ENCODE measurements at places on chromosomes 4 and X. TPM values are rescaled to one million over a fixed set of nuclear protein-coding genes. Genes with fewer than 3 reads are reported as not detected.

DNA sequence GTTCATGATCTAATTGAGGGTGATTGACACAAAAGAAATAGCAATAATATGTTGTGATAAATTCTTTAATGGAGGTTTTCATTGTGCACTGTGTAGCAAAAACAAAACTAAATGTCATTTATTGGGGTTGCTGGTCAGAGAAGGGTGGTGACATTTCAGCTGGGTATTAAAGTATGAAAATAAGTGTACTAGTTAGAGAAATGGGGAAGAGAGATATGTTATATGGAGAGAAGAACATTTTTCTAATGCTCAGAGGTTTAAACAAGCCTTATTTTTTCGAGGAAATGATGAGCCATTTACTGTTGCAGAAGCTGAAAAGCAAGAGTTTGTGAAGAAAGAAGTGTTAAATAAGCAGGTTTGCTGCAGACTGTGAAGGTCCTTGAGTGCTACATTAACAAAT, 142.7 kb upstream of the PAQR3 start:
- H3K27ac ChIP-seq, result no peak overlapping the region
- H3K4me3 ChIP-seq, result no peak overlapping the region
- no peaks in the 10 kb centered on the region for H3K36me3 ChIP-seq

DNA sequence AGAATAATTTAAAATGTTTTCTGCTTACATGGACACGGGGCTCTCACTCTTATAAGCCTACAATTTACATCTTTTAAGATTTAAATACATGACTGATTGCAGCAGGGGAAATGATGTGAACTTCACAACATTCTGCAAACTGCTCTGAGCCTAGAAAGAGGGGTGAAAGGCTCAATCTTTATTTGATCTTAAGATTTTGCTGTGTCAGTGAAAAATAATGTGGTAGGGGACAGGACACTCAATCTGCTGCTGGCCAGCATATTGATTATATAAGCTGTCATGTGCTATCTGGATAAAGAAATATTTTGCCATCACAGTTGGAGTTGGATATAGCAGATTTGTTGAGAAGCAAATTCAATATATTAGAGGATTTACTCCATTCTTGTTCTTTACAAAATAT, 2210.5 kb downstream of the PCDH7 start:
- DNase-seq, result no peak
- H3K4me1 ChIP-seq, result peaks cover 18% of the 10 kb centered on the region
- H3K4me3 ChIP-seq, result no peak overlapping the region
- H3K27ac ChIP-seq, result no peak overlapping the region
- H3K27me3 ChIP-seq, result no peaks in the 10 kb centered on the region

DNA sequence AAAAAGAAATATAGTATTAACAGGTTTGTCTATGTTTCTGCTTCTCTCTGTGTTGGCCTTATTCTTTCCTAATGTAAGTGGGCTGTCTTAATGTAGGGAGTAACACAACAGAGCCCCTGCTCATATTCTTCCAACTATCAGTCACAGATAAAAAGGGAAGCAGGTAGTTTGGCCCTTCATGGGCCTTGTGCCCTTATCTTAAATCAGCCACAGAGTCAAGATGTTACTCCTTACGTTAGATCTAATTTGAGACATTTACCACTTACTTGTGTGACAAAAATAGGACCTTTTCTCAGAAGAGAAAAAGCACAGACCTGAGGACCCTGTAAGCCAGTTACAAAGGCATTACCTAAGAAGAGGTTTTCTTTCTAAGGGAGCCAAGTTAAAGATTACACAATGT, 589.0 kb downstream of the GRXCR1 start:
- DNase-seq, result no peak
- H3K36me3 ChIP-seq, result no peaks in the 10 kb centered on the region
- H3K27ac ChIP-seq, result no peak overlapping the region
- no peak overlapping the region for H3K4me3 ChIP-seq
- H3K27me3 ChIP-seq, result no peaks in the 10 kb centered on the region

GRCh38 chrX:48785540-48786214, 713 bp upstream of the GATA1 start:
- H3K27me3 ChIP-seq, result peaks cover 39% of the 10 kb centered on the region
- H3K4me1 ChIP-seq, result no peaks in the 10 kb centered on the region
- H3K36me3 ChIP-seq, result no peaks in the 10 kb centered on the region
- H3K4me3 ChIP-seq, result no peak overlapping the region
- DNase-seq, result no peak

DNA sequence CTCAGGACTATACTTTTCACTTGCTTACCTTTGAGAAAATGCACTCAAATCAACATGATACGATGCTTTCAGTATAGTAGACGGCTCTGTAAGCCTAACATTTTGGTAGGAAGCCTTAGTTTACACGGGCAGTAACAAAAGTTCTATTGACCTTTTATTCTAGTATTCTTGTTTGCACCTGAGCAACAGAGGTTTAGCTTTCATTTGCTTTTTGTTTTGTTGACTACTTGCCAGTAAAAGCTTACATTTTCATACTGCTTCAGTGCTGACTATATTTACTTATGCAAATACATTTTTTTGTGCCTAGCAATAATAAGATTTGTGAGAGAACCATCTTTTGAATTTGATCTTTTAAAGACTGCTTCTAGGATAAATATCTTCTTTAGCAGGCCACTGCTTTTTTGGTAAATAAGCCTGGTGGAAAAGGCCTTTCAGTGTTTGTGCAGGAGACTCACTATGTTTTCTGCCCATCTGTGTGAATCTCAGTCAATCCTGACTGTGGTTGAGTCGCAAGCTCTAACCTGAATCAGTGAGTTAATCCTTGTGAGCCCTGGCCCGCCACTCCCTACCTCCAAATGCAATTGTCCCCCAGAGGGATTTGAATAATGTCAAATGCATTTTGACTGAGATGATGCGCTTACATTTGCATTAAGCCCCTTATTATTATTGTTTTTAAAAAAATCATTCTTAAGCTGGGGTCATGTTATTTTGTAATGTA, 21.9 kb downstream of the FHIP1A start:
- H3K27me3 ChIP-seq, result no peaks in the 10 kb centered on the region
- peak overlapping the region; percentile 15 for H3K27ac ChIP-seq
- DNase-seq, result no peak
- no peak overlapping the region for H3K4me3 ChIP-seq

GRCh38 chr4:100162027-100162685, 28.1 kb downstream of the DDIT4L start:
- DNase-seq, result no peak
- no peaks in the 10 kb centered on the region for H3K36me3 ChIP-seq
- H3K27me3 ChIP-seq, result no peaks in the 10 kb centered on the region
- H3K4me3 ChIP-seq, result no peak overlapping the region
- no peak overlapping the region for H3K27ac ChIP-seq
- no peaks in the 10 kb centered on the region for H3K4me1 ChIP-seq

DNA sequence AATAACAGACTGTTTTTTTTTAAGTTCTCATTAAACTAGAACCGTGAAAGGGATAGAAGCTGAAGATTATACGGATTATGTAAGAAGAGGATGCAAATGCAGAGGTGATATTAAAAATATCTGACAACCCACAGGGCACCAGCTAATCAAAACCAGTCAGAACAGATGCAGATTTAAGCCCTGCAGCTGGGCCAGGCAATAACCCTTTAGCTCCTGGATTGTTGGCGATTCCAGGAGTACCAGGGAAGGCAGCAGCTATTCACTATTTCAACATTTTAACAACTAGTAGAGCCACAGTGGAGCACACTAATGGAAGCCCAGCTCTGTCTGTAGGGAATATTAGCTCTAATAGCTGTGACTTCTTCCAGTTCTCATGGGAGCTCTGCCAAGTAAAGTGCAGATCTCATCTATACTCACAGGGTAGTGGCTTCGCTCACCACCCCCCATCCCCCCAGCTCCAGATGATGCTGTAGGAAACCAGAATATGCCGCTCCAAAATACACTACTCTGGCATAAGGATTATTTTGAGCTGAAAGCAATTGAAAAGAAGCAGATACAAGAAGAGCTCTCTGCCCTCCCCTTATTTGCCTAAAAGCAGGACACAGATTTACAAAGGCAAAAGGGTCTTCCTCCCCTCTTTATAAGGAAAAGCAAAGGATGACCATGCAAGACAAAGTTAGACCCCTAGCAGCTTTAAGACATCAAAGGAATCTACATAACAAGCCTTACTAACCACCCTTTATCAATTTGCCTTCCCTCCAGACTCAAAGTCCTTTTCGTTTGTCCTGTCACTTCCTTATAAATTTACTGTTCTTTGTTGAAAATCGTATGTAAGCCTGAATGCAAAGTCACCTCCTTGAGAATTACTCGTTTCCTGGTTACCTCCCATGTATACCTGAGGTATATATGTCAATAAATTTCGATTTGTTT, 13.7 kb downstream of the SCD5 start:
- peak overlapping the region; percentile 52 for H3K27ac ChIP-seq
- H3K4me1 ChIP-seq, result peaks cover 45% of the 10 kb centered on the region
- DNase-seq, result peak; percentile 46
- H3K4me3 ChIP-seq, result peak overlapping the region; percentile 53

- H3K4me3 ChIP-seq, result no peak overlapping the region
- no peak overlapping the region for H3K27ac ChIP-seq
- peaks cover 9% of the 10 kb centered on the region for H3K4me1 ChIP-seq
- no peaks in the 10 kb centered on the region for H3K36me3 ChIP-seq
- no peaks in the 10 kb centered on the region for H3K27me3 ChIP-seq
Measured at GRCh38 chr4:64584125-64584524, 174.9 kb upstream of the TECRL start.

GRCh38 chrX:110089656-110090403, 86.9 kb downstream of the TMEM164 start:
- DNase-seq, result no peak
- H3K27ac ChIP-seq, result no peak overlapping the region
- H3K4me3 ChIP-seq, result peak overlapping the region; percentile 66
- H3K36me3 ChIP-seq, result peaks cover 8% of the 10 kb centered on the region

DNA sequence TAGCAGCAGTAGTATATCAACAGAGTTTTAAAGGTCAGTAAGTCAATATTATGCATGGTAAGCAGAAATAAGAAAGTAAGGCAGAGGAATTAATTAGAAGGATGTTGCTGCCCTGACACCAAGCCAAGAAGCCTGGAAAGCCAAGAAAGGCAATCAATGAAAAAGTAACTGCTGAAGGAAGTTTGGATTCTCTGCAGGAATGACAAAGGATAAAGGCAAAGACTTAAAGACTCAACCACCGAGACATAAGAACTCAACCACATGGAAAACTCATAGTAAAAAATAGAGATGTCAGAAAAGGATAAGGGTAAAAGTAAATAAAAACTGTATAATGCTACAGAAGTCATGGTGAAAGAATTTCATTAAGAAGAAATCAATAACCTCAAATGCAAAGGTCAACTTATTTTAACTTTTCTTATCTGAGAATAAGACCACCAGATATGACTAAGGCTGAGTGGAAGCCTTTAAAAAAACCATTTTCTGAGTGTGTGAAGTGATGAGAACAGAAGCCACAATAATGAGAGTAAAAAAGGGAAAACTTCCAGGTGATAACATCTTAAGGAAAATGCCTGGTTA, 55.2 kb downstream of the NEK1 start:
- H3K27ac ChIP-seq, result no peak overlapping the region
- peaks cover 28% of the 10 kb centered on the region for H3K36me3 ChIP-seq
- no peak overlapping the region for H3K4me3 ChIP-seq
- no peaks in the 10 kb centered on the region for H3K4me1 ChIP-seq
- no peak for DNase-seq

DNA sequence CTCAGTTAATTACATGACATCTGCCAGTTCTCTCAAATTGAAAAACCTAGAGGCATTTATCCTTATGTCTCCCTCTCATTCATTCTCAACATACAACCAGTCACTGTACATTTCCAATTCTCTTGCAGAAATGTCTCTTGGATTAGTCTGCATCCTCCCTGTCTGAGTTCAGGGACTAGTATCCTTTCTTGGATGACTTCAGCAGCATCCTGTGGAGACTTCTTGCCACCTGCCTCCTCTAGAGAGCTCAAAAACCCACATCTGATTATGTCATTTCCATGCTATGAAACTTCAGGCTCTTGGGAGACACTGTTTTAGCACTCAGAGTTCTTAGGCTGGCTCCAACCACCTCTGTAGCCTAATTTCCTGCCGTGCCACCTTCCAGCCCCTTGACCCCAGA, 515.1 kb upstream of the DIPK2B start:
- peaks cover 49% of the 10 kb centered on the region for H3K27me3 ChIP-seq
- no peaks in the 10 kb centered on the region for H3K36me3 ChIP-seq
- peaks cover 12% of the 10 kb centered on the region for H3K4me1 ChIP-seq

GRCh38 chrX:16199343-16199742, 32.1 kb downstream of the MAGEB17 start:
- H3K36me3 ChIP-seq, result no peaks in the 10 kb centered on the region
- H3K27me3 ChIP-seq, result peaks cover 28% of the 10 kb centered on the region
- no peak overlapping the region for H3K4me3 ChIP-seq
- no peak for DNase-seq

DNA sequence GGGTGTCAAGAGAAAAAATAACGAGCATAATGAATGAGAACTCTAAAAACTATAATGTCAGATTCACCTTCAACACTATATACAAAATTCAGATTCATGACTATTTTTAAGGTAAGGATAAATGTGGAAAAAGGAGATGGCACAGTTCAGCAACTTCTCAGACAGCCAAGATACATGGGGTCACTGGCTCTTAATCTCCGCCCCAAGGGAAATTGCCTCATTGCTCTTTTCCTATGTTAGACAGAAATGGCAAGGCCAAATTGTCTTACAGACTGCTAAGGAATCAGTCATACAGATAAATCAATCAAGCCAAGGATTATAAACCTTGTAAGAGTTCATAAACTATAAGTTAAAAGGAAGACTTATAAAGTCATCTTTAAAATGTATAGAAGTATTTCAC, 183.4 kb downstream of the OPHN1 start:
- no peaks in the 10 kb centered on the region for H3K4me1 ChIP-seq
- DNase-seq, result no peak
- no peak overlapping the region for H3K27ac ChIP-seq
- peaks cover 14% of the 10 kb centered on the region for H3K27me3 ChIP-seq

- no peaks in the 10 kb centered on the region for H3K27me3 ChIP-seq
- DNase-seq, result no peak
- no peak overlapping the region for H3K4me3 ChIP-seq
- H3K27ac ChIP-seq, result no peak overlapping the region
- H3K4me1 ChIP-seq, result no peaks in the 10 kb centered on the region
- H3K36me3 ChIP-seq, result no peaks in the 10 kb centered on the region
Measured at GRCh38 chr4:100174985-100175383, 15.3 kb downstream of the DDIT4L start.

GRCh38 chr4:183468210-183469095, 24.0 kb downstream of the CDKN2AIP start:
- no peaks in the 10 kb centered on the region for H3K27me3 ChIP-seq
- no peak overlapping the region for H3K4me3 ChIP-seq
- H3K27ac ChIP-seq, result no peak overlapping the region

DNA sequence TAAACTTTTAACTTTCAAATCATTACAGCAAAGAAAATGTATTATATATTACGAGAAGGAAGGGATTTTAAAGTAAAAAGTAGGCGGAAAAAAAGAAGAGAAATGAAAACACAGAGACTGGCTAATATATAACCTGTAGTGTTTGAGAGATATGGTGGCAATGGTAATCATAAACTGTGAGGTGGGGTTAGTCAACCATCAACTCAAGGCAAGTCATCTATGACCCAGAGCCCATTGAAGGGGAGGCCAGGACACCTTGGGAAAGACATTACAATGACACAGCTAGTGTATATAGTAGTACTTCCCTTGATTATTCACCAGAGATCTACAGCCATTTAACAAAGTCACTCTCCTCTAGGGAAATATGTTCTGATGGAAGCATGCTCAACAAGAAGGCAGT, 423.9 kb upstream of the PITX2 start:
- DNase-seq, result no peak
- H3K4me3 ChIP-seq, result no peak overlapping the region
- peaks cover 7% of the 10 kb centered on the region for H3K36me3 ChIP-seq
- no peaks in the 10 kb centered on the region for H3K27me3 ChIP-seq
- no peak overlapping the region for H3K27ac ChIP-seq
- no peaks in the 10 kb centered on the region for H3K4me1 ChIP-seq

The ZNF518B gene
- total RNA-seq, result 1.5 TPM

The ADH6 gene
- not detected for total RNA-seq

The CT45A5 gene
- total RNA-seq, result not detected

The HMGN5 gene
- total RNA-seq, result 6.6 TPM

Measured in MCF 10A (cell line).